Fibroblast of skin of right biceps (primary cell): ENCODE measurements at places on chromosomes 12 and 14.

GRCh38 chr14:75630695-75631452, 29.8 kb downstream of the ERG28 start:
- no peak for DNase-seq

- DNase-seq = no peak
Measured at GRCh38 chr14:65354715-65355114, 57.8 kb upstream of the FUT8 start.

- DNase-seq = peak; percentile 72
Measured at GRCh38 chr14:80095623-80096022, 115.7 kb downstream of the DIO2 start.

DNA sequence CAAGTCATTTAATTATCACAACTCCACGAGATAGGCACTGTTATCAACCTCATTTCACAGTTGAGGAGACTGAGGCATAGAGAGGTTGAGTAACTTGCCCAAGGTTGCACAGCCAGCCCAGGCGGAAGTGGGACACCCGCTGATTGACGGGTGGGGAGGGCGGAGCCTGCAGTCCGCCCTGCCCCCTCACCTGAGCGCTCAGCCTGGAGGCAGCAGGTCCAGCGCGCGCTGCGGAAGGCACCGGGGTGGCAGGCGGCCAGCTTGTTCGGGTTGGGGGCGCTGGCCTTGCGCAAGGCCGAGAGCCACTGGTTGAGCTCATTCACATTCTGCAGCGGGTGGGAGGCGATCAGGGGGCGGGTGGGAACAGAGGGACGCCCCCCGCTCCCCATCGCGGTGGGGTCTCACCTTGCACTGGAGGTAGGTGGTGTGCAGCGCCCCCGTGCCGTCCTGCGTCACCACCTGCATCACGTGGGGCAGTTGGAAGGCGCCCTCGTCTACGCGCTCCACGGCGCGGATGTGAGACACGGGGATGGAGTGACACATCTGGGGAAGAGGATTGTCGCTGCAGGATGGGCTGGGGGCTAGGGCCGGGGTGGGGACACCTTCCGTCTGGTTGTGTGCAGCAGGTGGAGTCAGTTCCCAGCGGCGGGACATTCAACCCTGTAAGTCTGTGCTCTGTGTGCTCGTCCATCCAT, 31.7 kb downstream of the RASAL1 start:
- no peak for DNase-seq

DNA sequence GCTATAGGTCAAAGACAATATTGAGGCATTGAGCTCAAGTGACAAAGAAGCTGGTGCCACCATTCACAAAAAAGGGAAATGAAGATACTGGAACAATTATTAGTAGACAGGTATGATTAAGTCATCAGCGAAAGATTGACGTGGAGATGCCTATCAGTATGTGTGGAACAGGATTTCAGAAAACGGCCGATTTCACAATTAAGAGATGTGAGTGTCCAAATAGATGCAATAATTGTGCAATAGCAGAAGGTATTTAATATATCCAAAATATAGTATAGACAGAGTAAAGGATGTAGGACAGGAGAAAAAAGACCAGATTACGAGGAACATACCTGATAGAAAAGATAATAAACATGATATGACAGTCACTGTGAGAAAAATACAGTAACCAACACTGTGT, 433.1 kb downstream of the C12orf50 start:
- no peak for DNase-seq

DNA sequence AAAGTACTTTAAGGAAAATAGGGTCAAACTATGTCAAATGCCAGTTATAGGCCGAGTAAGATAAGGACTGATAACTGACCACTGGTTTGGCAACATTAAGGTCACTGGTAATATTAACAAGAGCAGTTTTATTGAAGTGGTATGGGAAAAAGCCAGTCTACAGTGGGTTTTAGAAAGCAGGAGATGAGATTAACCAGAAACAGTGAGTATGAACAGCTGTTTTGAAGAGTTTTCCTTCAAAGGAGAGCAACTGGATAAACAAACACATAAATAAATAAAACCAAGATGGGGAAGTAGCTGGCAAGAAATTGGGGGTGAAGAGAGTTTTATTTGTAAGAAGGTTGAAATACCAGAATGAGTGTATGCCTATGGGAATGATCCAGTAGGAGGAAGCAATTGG, 30.3 kb downstream of the KITLG start:
- DNase-seq = no peak

- no peak for DNase-seq
Measured at GRCh38 chr12:45933504-45933903, 56.9 kb downstream of the SCAF11 start.

DNA sequence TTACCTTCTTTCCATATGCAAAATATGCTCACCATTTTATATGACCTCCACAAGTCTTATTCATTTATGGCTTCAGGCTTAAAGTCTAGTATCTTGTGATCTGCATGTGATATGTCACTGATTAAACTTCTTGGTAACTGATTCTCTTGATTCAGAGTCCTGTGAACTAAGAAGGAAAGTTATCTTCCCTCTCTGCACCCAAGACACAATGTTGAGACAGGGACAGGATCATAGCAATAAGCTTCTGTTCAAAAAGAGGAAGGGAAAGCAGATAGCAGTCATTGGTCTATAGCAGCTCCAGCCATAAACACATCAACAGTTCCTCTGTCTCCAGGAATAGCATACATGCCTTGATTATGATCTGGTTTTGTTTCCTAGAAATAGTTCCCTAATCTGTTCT, 103.1 kb downstream of the UNC79 start:
- no peak for DNase-seq

DNA sequence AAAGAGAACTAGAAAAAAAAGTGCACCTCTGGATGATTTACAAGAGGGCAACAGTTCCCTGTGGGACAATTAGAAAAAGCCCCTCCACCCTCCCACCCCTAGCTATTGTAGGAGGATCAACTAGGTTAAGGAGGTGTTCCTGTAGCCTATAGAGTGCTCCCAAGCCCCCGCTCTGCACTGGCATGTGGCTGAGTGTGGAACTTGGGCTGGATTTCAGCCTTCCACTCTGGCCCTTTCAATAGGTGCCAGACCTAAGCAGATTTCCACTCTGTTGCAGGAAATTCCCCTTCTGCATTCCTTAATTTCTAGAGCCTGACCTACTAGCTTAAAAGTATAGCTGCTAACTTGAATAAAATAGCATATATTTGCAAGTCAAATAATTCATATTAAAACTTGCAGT, 2.8 kb downstream of the NFATC4 start:
- DNase-seq = no peak

GRCh38 chr14:79740066-79740601, 471.2 kb downstream of the DIO2 start:
- DNase-seq = no peak

GRCh38 chr12:25254271-25254880, 3.6 kb upstream of the KRAS start:
- peak; percentile 51 for DNase-seq

DNA sequence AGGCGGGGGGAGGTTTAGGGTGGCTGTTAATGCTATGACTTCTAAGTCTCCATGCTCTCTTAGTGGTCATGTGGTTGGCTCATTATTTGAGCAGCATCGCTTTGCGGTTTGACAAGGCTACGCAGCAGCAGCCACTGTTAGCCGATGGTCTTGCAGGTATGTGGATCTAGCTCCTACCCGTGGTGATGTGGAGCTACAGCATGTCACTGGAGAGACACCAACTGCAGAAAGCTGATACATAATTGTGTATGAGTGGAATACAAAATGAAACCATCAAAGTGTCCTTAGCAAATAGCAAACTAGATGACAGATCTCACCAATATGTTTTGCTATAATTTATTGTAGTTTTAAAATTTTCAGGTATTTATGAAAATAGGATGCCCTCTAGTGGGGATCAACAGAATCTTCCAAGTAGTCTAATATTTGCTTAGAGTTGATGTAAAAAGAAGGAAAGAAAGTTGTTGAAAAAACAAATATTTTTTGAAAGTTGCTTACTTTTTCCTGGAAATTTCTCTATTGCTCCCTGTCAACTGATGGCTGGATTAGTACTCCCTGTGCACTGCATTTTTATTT, 94.9 kb downstream of the NAV3 start:
- DNase-seq = peak; percentile 97

GRCh38 chr12:115693970-115694369, 583.5 kb downstream of the MED13L start:
- no peak for DNase-seq

- DNase-seq = no peak
Measured at GRCh38 chr12:75964150-75964549, 67.4 kb downstream of the PHLDA1 start.

- no peak for DNase-seq
Measured at GRCh38 chr14:25197885-25198284, 147.9 kb upstream of the STXBP6 start.

DNA sequence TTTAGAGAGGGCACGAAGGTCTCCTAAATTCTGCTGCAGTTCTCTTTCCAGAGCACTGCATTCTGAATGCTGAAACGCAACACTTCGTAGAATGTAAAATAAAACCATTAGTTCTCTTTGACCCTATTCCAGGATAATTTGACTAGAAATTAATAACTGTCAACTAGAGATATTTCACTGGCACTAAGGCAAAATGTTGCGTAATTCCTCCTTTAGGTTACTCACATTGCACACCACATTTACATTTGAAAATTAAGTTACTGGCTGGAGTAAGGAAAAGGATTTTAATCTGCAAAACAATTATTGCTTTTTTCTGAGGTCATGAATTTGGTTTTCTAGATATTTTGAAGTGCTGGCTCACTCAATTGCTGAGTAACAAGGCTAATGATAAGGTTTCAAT, 58.0 kb upstream of the TRHDE start:
- peak; percentile 33 for DNase-seq

- DNase-seq = no peak
Measured at GRCh38 chr12:105876396-105876927, 262.3 kb downstream of the NUAK1 start.

GRCh38 chr12:122951979-122952892, 14.0 kb downstream of the ABCB9 start:
- peak; percentile 64 for DNase-seq

DNA sequence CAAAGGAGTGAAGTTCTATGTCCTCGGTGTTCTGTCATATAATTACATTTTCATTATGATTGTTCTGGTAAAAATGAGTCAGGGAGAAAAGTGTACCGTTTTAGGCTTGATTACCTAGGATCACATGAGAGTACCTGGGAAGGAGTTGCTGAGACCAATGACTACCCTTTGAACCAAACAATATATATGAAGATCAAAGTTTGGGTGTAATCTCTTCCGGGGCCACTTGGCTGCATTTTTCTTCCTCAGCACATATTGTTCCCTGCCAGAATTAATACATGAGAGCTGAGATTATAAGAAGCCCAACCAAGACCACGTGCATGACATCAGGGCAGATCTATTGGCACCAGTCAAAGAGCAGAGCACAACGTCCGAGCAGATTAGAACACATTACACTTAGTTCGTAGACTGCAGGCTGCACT, 41.1 kb upstream of the DHRS7 start:
- DNase-seq = no peak

DNA sequence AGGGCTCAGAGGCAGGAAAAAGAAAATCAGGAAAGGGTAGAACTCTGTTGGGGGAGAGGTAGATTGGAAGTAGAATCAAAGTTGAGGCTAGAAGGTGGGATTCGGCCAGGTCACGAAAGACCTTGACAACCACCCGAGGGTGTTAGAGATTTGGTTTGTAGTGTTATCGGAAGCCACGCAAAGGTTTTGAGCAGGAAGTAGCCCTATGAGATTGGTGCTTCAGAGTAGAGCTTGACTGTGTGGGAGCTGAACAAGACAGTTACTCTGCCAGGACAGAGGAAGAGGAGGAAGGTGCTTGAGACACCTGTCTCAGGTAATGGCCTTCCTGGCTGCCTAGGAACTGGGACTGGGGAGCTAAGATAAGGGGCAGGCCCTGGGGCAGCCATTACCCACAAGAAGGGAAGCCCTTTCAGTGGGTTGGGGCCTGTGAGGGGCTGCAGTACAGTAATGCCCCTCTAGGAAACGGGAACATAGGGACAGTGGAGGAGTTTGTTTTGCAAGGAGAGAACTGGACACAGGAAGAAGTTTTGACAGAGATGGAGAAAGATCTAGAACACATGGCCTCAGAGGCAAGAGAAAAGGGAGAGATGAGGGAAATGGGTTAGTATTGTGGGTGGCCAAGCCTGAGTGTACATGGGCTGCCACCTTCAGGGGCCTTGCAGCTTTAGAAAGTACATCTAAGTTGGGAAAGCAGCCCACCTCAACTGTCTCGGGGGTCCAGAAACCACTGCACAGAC, 73.5 kb downstream of the RIN3 start:
- DNase-seq = no peak

- DNase-seq = no peak
Measured at GRCh38 chr14:84546236-84546635, 983.7 kb upstream of the FLRT2 start.
